ENCODE measurements at places on chromosomes 5 and 9.

- DNase-seq = no peak
Observed at GRCh38 chr5:107887166-107887943, 216.6 kb upstream of the EFNA5 start.

- no peak for DNase-seq
Observed at GRCh38 chr5:136251502-136252169, 58.7 kb upstream of the SMIM32 start.

- no peak for DNase-seq
Observed at GRCh38 chr5:158153508-158153907, 294.6 kb upstream of the CLINT1 start.

DNA sequence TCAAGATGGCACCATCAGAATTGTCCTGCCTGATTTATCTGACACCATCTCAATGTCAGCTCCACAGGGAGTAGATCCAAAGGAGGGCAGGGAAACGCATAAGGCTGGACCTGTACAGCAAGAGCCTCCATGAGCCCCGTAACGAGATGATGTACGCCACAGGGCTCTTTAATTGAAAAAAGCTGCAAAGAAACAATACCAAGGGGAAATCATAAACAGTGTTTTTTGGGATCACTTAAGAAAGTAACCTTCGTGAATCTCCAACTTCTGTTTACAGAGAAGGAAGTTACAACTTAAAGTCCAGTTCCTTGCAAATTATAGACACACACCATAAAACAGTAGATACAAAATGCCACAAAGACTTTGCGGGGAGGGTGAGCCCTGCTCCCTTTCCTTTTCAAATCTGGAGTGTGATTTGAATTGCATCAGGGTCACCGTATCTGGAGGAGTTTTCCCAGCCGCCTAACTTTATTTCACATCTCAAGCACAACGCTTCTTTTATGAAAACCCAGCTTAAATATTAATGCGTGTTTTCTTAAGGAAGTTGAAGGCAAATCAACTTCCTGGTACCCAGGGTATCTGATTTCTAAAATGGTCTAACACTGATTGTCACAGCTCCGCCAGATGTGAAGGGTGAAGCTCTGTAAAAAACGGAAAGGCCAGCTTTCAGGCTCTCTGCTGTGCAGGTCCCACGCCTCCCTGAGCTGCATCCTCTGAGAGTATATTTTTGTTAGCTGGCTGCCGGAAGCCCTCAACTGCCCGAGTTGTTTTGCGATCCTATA is 88.9 kb downstream of the EBF1 start:
- DNase-seq = no peak

- DNase-seq = no peak
Observed at GRCh38 chr9:70510157-70510770, 95.8 kb upstream of the KLF9 start.

DNA sequence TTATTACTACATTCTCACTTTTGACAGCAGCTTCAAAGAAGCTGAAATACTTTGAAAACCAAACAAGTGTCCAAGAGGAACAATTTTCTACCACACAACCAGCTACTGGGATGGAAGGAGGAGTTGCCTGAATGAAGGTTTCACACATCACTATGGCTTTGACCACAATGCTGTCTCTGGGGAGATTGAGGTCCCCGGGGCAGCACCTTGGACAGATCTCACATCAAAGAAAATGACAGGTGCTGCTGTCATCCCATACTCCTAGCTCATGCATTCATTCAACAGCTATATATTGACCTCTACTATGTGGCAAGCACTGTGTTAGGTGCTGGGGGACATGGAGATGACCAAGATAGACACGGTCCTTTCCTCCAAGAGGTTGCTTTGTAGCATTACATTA is 233.2 kb upstream of the RASEF start:
- no peak for DNase-seq

GRCh38 chr5:14110196-14110595 is 32.9 kb upstream of the TRIO start:
- no peak for DNase-seq

- DNase-seq = no peak
Observed at GRCh38 chr9:120757026-120757913, 35.9 kb downstream of the FBXW2 start.

GRCh38 chr9:32422237-32422806 is 37.9 kb downstream of the ACO1 start:
- DNase-seq = no peak

DNA sequence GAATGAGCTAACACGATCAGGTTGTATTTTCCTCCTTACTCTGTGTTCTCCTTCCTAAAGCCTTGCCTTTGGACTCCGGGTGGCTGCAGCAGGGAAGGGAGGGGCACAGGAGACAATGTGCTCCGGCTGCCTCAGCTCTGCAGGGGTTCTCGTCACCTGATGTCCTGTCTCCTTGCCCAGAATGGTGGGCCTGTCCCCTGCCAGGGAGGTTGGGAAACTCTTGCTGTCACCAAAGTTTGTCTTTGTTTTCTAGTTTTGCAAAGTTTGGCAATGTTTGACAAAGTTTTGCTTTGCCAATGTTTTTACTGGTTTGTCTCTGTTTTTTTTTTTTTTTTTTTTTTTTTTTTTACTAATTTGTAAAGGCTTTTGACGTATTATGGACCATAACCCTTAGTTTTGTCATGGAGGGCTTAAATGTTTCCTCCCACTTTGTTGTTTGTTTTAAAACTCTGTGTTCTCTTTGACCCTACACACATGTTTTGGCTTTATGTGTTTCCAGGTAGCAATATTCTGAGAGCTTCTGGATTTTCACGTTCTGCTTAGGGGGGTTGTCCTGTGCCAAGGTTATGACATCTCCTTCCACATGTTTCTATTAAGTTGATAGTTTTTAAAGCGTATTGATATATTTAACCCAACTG is 49.3 kb downstream of the GADD45G start:
- DNase-seq = no peak

DNA sequence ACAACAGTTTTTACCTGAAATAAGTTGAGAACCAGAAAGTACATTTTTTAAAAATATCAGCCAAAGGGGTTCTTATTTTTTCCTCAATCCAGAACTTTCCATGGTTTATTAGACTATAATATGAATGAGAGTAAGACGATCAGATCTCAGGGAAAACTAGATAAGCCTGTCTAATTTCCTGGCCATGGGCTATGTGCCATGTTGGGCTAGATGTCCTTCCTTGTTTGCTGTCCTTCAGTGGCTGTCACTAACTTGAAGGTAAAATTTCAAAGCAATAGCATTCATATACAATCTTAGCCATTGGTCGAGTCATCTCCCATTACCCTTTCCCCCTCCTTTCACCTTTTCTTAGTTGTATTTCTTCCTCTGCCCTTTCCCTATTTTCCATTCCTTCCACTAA is 179.5 kb upstream of the PPP1R2B start:
- DNase-seq = no peak

GRCh38 chr9:84266087-84266561 is 74.4 kb downstream of the SLC28A3 start:
- no peak for DNase-seq

DNA sequence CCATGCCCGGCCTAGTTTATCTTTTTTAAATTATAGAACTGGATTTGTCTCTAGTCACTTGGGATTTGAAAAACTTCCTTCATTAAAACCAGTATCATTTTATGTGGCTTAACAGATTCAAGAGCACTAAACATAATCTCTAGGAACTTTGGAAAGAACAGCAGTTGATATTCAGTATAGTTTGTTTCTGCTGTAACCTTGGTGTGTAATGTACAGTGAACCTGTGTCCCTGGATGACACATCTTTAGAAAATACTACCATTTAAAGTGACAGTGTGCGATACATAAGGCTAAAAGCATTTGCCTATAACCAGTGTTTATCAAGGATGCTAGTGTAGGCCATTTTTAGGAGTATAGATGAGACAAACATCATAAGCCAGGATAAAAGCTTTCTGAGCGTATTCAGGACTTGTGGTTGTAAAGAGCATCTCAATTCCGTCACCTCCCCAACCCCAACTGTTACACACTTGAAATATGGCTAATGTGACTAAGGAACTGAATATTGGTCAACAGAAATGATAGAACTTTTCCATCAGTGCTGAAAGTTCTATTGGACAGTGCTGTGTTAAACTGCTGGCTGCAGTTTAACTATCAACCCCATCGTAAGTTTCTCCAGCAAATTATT is 4.4 kb downstream of the SNX18 start:
- no peak for DNase-seq

DNA sequence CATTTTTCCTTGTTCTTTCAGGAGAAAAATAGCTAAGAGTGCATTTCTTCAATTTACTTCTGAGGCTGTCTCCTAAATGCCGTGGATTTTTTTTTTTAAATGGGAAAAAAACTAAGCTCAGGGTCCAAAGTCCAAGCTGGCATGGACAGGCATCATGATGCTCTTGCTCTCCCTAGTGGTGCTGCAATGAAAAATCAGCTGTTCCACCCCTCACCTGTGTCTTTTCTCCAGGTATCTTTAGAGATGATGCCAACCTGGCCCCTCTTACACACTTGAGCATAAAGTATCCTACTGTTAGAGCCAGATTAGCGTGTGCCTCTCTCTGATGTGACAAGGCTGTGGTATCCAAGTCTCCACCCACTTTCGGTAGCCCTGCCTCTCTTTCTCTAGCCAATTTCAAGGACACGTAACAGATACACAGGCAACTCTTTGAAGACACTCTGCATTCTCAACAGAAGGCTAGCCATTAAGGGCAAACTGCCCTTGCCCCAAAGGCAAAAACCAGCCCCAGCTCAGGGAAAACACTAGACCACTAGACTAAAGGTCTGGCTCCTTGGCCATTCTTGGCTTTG is 208.8 kb downstream of the SAXO1 start:
- no peak for DNase-seq

DNA sequence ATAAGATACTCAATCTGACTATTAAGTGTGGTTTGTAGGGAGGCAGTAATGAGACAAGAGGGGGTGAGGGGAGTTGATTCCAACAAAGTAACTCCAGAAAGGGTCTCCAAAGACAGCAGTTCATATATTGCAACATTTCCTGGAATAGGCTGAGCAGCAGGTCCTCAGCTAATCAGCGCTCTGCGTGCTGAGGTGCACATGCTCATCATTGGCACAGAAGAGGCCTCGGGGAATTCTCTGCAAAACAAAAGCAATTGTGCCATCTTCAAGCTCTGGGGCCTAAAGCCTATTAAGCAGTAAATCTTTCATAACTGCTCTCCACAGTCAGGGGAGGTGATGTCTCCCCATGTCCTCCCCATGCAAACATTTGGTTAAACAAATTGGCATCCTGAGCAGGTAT is 357.3 kb downstream of the SPOCK1 start:
- no peak for DNase-seq

DNA sequence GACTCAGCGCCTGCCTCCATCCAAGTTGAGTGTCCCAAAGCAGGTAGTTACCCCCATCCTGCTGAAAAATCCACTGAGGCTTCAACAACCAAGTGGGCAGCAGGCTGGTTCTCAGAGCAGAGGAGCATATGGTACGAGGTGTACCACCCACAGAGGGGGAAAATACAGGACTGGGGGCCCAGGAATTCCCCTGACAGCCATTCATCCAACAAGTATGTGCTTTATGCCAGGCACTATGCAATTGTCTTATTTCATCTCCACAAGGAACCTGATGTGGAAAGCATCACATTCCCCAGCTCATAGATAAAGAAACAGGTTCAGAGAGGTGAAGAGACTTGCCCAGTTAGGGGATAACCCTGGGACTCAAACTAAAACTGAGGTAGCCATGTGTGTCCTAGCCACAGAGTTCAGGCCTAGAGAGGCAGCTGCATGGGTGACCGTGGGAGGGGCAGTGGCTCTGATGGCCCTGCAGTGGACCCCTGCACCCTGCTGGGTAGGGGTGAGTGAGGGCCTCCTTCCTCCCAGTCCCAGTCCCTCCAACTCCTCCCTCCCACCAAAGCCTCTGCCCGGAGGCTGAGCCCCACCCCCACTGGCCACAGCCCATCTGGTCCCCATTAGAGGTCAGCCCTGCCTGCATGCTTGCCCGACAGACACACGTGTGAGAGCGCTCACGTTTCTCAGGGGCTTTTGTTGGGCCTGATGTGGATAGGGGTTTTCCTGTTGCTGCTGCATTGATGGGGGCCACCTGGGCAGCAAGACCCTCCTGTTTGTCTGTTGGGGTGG is 11.5 kb downstream of the PDLIM4 start:
- DNase-seq = no peak

GRCh38 chr5:52892242-52892878 is 96.8 kb upstream of the ITGA2 start:
- DNase-seq = no peak

DNA sequence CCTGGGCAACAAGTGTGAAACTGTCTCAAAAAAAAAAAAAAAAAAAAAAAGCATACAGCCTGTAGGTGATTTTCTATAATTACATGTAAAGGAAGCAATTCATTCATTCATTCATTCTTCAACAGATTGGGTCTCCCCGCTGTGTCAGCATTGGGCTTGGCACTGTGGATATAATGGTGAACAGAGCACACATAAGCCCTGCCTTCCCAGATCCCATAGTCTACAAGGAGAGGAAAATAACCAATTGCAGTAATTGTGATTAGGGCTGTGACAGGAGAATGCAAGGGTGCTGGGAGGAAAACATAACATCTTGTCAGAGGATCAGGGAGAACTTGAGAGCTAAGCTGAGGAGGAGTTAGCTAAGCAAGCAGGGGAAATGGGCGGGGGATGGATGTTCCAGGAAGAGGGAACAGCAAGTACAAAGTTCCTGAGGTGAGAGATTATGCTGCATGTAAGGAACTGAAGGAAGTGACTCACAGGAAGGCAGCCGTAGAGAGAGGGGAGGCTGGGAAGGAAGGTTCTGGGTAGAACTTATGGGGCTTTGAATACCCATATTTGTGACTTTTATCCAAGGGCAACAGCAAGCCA is 24.0 kb upstream of the KLF9 start:
- no peak for DNase-seq

GRCh38 chr5:45281081-45281480 is 415.1 kb downstream of the HCN1 start:
- no peak for DNase-seq

- DNase-seq = no peak
Observed at GRCh38 chr9:100219347-100219746, 120.3 kb downstream of the INVS start.

DNA sequence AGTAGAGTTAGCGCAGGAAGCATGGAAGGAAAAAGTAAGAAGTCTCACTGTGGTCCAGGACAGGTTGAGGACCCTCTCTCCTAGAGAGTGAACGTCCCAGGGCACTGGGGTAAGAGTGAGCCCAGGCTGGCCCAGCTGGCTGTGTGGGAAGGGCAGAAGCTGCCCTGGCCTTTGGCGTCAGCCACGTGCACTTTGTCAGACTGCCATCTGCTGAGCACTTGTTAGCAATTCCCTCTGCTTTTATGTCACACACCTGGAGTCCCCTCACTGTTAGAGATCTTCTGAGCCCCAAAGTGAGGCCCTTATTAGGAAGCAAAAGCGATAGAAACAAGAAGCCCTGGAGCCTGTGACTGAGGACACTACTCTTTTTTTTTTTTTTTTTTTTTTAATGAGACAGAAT is 79.1 kb downstream of the UGCG start:
- DNase-seq = no peak

- DNase-seq = no peak
Observed at GRCh38 chr9:126752881-126753670, 51.8 kb upstream of the ZBTB43 start.

DNA sequence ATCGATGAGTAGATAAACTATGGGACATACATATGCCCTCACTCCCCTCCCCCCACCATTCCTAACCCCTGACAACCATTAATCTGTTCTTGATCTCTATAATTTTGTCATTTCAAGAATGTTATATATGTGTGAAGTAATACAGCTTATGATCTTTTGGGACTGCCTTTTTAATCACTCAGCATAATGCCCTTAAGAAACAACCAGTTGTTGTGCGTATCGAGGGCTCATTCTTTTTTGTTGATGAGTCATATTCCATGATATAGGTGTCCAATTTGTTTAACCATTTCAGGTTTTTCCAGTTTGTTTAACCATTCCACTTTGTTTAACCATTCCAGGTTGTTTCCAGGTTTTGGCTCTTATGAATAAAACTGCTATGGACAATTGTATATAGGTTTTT is 75.6 kb downstream of the ARHGEF28 start:
- no peak for DNase-seq

Measured in stimulated activated CD8-positive, alpha-beta memory T cell treated with anti-CD3 and anti-CD28 coated beads, Interleukin-7, amount 100 ng/mL, for 1 hour (primary cell).